ENCODE measurements at places on chromosomes 3 and 15.

DNA sequence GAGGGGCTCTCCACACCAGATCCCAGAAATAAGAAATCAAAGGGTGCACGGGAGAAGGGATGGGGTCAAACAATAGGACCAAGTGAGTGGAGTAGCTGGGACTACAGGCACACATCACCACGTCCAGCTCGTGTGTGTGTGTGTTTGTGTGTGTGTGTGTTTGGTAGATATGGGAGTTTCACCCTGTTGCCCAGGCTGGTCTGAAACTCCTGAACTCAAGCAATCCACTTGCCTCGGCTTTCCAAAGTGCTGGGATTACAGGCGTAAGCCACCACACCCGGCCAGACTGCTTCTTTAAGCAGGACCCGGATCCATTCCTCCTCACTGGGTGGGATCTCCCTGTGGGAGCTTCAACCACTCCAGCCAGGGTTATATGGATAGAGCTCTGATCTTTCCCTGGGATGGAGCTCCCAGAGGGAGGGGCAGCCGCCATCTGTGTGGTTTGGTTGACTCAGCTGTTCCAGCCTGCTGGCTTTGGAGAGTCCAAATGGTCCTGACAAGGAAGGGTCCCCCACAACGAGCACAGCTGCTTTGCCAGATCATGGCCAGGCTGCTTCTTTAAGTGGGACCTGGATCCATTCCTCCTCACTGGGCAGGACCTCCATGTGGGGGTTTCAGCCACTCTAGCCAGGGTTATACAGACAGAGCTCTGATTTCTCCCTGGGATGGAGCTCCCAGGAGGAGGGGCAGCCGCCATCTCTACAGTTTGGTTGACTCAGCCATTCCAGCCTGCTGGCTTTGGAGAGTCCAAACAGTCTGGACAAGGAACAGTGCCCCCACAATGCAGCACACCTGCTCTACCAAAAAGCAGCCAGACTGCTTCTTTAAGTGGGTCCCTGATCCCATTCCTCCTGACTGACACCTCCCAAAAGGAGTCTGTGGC, 9.1 kb upstream of the AVEN start:
- DNase-seq = no peak

GRCh38 chr3:172302203-172302602, 146.1 kb downstream of the GHSR start:
- DNase-seq = no peak

- DNase-seq = no peak
Measured at GRCh38 chr3:28905798-28906197, 375.1 kb upstream of the RBMS3 start.

DNA sequence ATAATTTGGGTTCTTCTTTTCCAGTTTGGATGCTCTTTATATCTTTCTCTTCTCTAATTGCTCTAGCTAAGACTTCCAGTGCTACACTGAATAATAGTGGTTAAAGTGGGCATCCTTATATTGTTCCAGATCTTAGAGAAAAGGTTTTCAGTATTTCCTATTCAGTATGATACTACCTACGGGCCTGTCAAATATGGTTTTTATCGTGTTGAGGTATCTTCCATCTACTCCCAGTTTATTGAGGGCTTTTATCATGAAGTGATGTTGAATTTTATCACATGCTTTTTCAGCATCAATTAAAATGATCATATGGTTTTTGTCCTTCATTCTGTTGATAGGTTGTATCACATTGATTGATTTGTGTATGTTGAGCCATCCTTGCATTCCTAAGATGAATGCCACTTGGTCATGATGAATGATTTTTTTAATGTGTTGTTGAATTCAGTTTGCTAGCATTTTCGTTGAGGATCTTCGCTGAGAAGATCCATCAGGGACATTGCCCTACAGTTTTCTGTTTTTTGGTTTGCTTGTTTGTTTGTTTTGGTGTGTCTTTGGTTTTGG, 3.0 kb upstream of the LRRC34 start:
- DNase-seq = no peak

DNA sequence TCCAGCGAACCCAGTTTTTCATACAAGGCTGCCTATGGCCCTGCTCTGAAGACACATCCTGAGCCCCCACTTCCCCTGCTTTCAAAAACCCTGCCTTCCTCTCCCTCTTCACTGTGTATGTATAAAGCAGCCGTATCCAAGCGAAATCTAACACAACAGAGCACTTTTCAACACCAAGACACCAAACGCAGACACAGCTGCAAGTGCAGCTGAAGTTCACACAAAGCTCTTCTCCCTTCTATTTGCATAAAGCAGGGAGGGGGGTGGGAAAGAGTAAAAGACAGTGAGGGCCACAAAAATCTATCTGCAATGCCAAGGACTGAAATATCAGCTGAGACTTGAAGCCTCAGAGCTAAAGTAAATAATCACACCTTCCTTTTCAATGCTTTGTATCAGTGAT, 35.1 kb upstream of the CSPG5 start:
- no peak for DNase-seq

DNA sequence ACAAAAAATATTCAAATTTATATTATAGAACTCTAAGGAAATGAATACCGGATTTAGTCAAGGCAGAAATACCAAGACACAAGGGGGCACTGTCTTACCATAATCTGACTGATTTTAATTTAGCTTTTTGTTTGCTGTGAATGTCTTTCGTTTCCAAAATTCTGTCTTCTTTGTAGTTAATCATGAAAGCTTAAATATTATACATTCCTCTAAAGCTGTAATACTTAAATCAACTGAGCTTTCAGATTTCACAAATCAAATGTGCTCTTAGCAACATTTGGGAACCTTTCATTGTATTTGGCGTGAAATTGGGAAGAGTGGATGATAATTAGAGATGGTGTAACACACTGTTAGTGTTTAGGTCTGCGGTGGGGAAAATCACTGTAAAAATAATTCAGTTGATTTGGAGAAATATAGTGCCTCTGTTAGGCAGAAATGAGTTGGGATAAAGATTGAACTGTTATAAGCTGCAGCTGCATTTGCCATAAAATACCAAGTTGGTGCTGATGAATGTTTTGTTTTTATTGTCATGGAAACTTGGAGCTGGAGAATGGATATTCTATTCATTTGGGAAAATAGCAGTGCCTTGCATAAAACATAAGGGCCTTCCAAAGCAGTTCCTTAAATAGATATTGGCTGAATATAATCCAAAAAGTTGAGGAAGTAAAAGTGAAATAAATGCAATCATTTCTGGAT, 228.2 kb downstream of the TCF12 start:
- DNase-seq = no peak

DNA sequence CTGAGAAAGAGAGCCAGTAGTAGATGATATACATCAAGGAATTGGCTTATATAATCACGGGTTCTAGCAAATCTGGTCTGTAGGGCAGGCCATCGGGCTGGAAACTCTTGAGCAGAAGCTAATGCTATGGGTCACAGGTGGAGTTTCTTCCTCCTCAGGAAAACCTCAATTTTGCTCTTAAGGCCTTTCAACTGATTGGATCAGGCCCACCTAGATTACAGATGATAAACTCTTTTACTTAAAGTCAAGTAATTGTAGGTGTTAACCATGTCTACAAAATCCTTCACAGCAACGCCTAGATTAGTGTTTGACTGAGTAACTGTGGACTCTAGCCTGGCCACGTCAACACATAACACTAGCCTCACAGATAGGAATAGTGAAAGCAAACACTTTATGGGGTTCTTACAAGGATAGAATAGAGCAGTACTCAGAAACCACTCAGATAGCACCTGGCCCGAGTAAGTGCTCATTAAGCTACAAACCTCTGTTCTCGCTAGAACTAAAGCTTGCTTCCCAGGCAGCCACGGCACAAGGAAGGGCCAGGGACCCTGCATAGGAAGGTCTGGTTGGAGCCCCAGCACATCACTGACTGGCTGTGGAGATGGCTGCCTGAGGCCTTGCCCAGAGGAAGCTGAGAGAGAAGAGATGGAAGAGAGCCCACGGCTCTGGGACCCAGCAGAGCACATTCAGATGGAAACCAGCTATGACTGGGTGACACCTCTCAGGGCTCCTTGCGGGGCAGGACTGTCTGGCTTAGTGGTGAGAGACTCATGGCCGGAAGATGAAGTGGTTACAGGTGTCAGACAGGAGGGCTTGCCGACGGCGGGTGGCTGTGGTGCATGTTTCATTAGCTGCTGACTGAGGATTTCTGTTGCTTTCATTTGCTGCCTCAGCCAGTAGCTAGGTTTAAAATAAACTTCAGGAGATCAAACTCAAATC, 202.5 kb upstream of the TLE3 start:
- no peak for DNase-seq

- no peak for DNase-seq
Measured at GRCh38 chr15:63212050-63213004, 22.9 kb downstream of the RAB8B start.

DNA sequence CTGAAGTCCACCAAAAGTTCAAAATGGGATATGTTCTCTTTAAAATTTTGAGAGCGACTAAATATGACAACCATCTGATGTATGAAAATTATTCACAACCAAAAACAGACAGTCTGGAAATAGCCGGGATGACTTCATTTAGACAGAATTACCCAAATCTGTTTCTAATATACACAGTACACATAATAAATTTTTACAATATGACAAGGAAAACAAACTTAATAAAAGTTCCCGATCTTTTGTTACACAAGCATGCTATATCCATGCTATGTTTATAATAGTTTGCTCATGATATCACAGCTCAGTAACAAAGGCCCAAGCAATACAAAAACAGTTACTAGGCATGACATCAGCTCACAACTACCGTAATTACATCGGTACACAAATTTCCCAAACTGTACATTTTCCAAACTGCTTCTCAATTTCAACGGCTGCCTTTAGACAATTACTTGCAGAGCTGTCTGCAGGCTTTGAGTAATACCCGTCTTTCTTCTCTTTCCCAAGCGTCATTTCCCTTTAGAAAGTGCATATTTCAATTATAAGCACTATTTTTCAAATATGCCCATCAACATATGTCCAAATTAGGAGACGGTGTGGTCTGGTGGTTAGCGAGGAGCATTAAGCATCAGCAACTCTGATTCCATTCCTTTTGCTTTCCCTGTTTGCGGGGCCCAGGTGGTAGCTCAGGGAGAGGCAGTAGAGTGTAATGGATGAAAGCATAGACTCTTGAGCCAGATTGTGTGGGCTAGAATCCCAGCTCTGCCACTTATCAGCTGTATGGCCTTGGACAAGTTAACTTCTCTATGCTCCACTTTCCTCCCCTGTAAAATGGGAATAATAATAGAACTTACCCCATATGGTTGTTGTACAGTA, 481.2 kb downstream of the FOXP1 start:
- DNase-seq = no peak

DNA sequence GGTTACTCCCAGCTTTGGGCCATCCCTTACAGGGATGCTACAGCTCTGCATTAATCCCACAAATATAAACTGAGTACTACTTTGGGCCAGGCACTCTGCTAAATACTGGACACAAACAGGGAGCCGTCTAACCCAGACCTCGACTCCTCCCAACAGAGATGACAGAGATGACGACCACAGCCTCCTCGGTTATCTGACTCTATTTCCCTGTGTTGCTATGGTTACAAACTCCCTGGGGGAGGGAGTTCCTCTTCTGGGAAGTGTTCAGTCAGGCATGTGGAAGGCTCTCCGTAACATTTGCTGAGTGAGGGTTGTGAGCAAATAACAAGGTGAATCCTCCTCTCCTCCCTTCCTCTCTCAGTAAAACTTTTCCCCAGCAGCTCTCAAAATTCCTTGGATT, 6.7 kb upstream of the CMTM7 start:
- no peak for DNase-seq

- peak; percentile 9 for DNase-seq
Measured at GRCh38 chr15:53072077-53072476, 281.9 kb upstream of the ONECUT1 start.

DNA sequence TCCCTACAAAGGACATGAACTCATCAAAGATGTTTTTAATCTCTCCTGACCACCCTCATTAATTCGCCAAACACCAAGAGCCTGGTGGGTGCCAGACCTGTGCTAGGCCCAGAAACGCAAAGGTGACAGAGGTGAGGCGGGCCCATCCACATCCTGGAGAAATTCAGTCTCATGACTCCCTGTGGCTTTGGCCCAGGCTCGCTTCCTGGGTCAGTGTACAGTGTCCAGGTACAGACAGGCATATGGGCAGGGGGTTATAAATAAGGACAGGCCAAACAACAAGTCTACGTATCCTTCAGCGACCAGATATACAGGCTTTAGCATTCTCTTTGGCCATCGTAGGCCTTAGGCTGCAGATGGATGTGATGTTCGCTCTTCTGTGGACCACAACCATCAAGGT, 945 bp upstream of the PLA2G4F start:
- no peak for DNase-seq

DNA sequence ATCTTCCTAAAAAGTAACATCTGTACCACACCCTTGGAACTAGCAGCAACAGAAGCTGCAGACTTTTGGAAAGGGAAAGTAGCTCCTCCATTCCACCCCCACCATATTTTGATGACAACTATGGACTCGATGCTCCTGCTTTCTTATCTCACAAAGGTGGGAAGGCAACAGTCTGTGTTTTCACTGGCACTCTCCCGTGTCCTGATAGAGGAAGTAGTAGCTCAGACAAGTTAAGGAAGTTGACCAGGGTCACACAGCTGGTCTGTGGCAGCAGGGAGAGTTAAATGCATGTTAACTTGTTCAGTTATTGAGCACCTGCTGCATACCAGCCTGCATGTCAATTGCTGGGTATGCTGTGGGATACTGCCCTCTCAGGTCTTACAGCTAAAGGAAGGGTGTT, 33.1 kb downstream of the BHLHE40 start:
- DNase-seq = no peak

- DNase-seq = no peak
Measured at GRCh38 chr3:156633335-156633734, 41.1 kb upstream of the TIPARP start.

- no peak for DNase-seq
Measured at GRCh38 chr15:84898761-84899160, 14.3 kb downstream of the SLC28A1 start.

GRCh38 chr15:43859546-43859945, 32.7 kb downstream of the WDR76 start:
- DNase-seq = no peak

DNA sequence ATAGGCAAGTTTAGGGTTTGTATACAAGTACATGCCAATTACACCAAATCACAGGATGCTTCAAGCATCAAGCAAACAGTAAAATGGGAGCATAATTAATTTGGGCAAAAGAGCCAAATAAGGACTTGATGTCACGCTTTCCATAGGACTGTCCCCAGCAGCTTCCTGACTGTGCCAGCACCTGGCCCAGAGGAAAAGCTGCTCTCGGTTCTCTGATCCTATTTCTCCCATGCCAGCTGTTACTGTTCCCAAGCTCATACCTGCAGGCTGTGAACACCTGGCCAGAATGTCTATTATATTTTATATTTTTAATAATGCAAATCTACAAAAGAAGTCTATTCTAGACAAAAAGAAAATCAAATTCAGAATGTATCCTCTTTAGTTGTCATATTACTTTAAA, 12.2 kb downstream of the ZXDC start:
- no peak for DNase-seq

DNA sequence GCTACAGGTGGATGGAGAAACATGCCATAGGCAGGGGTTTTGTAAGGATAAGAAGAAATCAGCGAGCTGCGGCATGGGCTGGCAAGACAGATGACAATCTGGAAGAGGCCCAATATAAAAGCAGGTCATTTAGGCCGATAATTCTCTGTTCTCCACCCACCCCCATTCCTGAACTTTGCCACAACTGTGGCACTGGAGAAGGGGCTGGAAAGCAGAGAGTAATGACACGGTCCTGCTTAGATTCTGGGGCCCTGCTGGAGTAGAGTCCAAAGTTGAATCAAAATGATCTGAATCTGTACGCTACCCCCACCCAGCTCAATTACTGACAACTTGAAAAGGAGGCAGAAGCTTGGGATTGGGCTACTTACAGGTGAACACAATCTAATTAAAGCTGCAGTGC, 18.4 kb upstream of the BUB1B start:
- no peak for DNase-seq
